ENCODE measurements at places on chromosomes 3 and 15.

DNA sequence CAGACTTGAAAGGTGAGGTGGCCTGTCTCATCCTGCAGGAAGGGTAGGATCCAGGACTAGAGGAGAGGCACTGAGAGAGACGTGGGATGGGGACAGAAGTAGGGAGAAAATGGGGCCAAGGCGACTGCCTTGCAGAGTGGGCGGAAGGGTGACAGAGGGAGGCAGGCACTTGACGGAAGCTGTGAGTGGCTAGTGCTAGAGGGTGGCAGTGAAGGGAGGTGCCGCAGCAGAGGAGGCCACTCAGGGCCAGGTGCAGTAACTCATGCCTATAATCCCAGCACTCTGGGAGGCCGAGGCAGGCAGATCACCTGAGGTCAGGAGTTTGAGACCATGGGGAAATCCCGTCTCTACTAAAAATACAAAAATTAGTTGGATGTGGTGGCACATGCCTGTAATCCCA, 7.3 kb downstream of the CCDC33 start:
- no peaks in the 10 kb centered on the region for H3K4me1 ChIP-seq
- no peak overlapping the region for H3K27ac ChIP-seq
- no peaks in the 10 kb centered on the region for H3K36me3 ChIP-seq
- H3K27me3 ChIP-seq: peaks cover 4% of the 10 kb centered on the region

- H3K27me3 ChIP-seq: no peaks in the 10 kb centered on the region
- no peak for DNase-seq
- peaks cover 49% of the 10 kb centered on the region for H3K36me3 ChIP-seq
- no peaks in the 10 kb centered on the region for H3K4me1 ChIP-seq
- no peak overlapping the region for H3K27ac ChIP-seq
Observed at GRCh38 chr15:64687172-64687571, 88.2 kb downstream of the RBPMS2 start.

- peak within 1 kb of the TSS; percentile 89 for H3K27ac ChIP-seq
- peaks cover 37% of the 10 kb centered on the region for H3K4me1 ChIP-seq
- H3K4me3 ChIP-seq: peak within 1 kb of the TSS; percentile 97
Observed at GRCh38 chr3:38138349-38139190, at the start of gene MYD88. Gene MYD88, plus strand, starts transcription at chr3:38138661. Its CDS starts 40 bp downstream, at chr3:38138701.

DNA sequence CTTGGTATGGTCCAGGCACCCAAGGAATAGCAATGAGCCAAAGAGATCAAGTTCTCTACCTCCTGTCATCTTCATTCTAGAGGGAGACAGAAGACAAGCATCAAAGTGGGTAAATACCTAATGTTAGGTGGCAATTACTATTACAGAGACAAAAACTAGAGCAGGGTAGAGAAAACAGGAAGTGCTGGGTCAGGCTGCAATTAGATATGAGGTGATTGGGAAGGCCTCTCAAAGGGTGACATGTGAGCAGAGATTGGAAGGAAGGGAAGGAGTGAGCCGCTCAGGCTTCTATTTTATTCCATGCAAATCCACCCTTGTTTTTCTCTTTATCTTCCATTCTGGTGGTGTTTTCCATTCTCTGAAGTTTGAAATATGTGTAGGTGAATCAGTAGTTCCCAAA, 37.4 kb downstream of the EBLN2 start:
- no peak overlapping the region for H3K4me3 ChIP-seq
- H3K4me1 ChIP-seq: no peaks in the 10 kb centered on the region
- no peaks in the 10 kb centered on the region for H3K27me3 ChIP-seq
- no peak for DNase-seq
- no peaks in the 10 kb centered on the region for H3K36me3 ChIP-seq

- H3K4me1 ChIP-seq: no peaks in the 10 kb centered on the region
- H3K27me3 ChIP-seq: no peaks in the 10 kb centered on the region
- DNase-seq: no peak
- no peaks in the 10 kb centered on the region for H3K36me3 ChIP-seq
Observed at GRCh38 chr3:100537646-100538338, 45.4 kb downstream of the TMEM45A start.

- H3K36me3 ChIP-seq: no peaks in the 10 kb centered on the region
- no peaks in the 10 kb centered on the region for H3K4me1 ChIP-seq
- H3K27ac ChIP-seq: no peak overlapping the region
- no peak for DNase-seq
Observed at GRCh38 chr3:11447584-11448200, 175.5 kb downstream of the ATG7 start.

DNA sequence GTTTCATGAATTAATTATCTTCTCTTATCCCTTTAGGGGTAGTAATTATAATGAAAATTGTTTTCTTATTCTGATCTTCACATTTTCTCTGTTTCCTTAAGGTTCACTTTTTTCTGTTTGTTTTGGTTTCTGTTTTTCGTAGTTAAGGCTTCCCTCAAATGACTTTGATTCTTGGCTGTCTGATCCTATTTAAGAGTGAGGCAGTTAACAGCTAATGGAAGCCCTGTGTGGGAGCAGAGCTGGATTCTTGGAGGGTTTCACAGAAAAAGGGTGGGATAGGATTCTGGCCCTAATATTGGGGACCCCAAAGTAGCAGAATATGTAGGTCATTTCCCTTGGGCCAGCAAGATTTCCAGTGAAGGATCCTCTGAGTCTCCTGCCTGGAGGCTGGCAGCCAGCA, 6.8 kb upstream of the AMOTL2 start:
- H3K36me3 ChIP-seq: no peaks in the 10 kb centered on the region
- no peak overlapping the region for H3K4me3 ChIP-seq
- no peaks in the 10 kb centered on the region for H3K4me1 ChIP-seq
- peaks cover 8% of the 10 kb centered on the region for H3K27me3 ChIP-seq
- H3K27ac ChIP-seq: no peak overlapping the region

DNA sequence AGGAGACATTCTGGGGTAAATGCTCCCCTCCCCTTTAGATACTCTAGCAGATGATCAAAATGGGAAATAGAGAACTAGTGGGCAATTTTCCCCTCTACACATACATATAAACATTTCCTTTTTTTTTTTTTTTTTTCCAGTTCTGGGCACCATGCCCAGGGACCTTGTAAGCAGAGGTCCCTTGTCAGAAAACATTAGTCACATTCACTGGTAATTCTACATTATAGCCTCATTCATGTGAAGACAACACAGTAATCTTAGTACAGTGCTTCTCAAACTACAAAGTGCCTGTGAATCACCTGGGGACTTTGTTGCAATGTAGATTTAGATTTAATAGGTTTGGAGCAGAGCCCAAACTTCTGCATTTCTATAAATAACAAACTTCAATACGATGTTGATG, 60.1 kb upstream of the ACTC1 start:
- peaks cover 6% of the 10 kb centered on the region for H3K36me3 ChIP-seq
- no peaks in the 10 kb centered on the region for H3K4me1 ChIP-seq
- DNase-seq: no peak
- H3K27me3 ChIP-seq: no peaks in the 10 kb centered on the region

GRCh38 chr15:101355678-101356464, 60.8 kb upstream of the SNRPA1 start:
- no peak for DNase-seq
- no peaks in the 10 kb centered on the region for H3K27me3 ChIP-seq
- no peaks in the 10 kb centered on the region for H3K4me1 ChIP-seq
- no peak overlapping the region for H3K4me3 ChIP-seq

GRCh38 chr15:66655997-66656396, 46.0 kb upstream of the SMAD6 start:
- no peaks in the 10 kb centered on the region for H3K27me3 ChIP-seq
- no peak overlapping the region for H3K4me3 ChIP-seq
- no peaks in the 10 kb centered on the region for H3K36me3 ChIP-seq
- peaks cover 4% of the 10 kb centered on the region for H3K4me1 ChIP-seq

GRCh38 chr15:62902821-62903220, 139.7 kb upstream of the TPM1 start:
- no peak for DNase-seq
- H3K4me1 ChIP-seq: no peaks in the 10 kb centered on the region

GRCh38 chr3:187536185-187536584, 134.0 kb downstream of the SST start:
- no peaks in the 10 kb centered on the region for H3K36me3 ChIP-seq
- H3K27me3 ChIP-seq: no peaks in the 10 kb centered on the region
- no peaks in the 10 kb centered on the region for H3K4me1 ChIP-seq
- no peak overlapping the region for H3K27ac ChIP-seq
- no peak overlapping the region for H3K4me3 ChIP-seq
- DNase-seq: no peak

GRCh38 chr3:112132975-112133448, at the start of gene GCSAM:
Gene GCSAM, minus strand, starts transcription at chr3:112133248. Its CDS starts 128 bp downstream, at chr3:112133120.
- DNase-seq: peak; percentile 13
- no peaks in the 10 kb centered on the region for H3K27me3 ChIP-seq
- peaks cover 70% of the 10 kb centered on the region for H3K4me1 ChIP-seq
- H3K4me3 ChIP-seq: peak within 1 kb of the TSS; percentile 78
- H3K36me3 ChIP-seq: no peaks in the 10 kb centered on the region

DNA sequence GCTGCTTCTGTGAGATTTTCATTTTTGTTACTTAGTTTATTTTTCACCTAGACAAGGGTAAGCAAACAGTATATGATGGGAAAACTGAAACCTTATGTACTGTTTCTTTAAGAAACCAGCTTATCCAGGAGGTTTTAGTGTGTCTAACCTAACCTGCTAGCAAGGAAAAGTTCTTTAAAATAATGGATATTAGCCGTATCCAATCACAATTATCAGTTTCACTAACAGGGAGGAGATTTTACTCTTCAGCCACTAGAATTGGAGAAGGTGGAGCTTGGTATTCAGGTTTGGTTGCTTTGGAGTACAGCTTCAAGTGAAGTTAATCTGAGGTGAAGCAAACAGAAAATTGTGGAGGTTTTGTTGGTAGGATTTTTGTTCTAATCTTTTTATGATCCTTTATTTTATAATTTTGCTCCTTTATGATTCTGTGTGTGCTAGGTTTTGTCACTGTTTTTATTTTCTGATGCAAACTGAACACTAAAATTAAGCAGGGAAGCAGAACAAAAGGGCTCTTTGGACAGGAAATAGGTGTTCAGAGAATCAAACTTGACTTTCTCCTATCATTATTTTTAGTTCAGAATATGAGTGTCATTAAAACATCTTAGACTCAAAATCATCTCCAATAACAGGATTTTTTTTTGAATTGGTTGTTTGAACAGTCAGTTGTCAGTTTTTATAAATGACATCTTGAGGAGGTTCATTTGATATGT, 13.0 kb downstream of the ZFAND6 start:
- peak; percentile 43 for DNase-seq
- H3K27me3 ChIP-seq: no peaks in the 10 kb centered on the region
- H3K36me3 ChIP-seq: no peaks in the 10 kb centered on the region
- peak overlapping the region; percentile 46 for H3K4me3 ChIP-seq
- H3K4me1 ChIP-seq: peaks cover 33% of the 10 kb centered on the region

- DNase-seq: no peak
- no peaks in the 10 kb centered on the region for H3K27me3 ChIP-seq
- no peak overlapping the region for H3K4me3 ChIP-seq
- no peaks in the 10 kb centered on the region for H3K4me1 ChIP-seq
- no peak overlapping the region for H3K27ac ChIP-seq
Observed at GRCh38 chr3:179719048-179719734, 66.4 kb downstream of the USP13 start.

DNA sequence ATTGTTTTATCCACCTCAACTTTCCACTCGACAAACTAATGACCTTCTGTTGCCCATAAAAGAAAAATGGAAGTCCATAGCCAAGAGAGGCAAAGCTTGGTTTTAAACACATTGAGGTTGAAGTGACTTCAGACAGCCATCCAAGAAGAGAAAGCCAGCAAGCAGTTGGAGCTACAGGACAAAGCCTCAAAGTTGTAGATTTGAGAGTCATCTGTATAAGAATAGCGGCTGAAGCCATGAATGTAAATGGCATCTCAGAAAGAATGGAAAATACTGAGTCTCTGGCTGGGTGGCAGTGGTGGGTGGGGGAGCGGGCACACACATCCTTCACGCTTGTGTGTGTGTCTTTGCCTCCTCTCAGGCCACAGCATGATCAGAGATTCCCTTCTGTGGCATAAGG, 124.1 kb upstream of the CHRM5 start:
- H3K27me3 ChIP-seq: no peaks in the 10 kb centered on the region
- no peak for DNase-seq
- no peaks in the 10 kb centered on the region for H3K4me1 ChIP-seq

GRCh38 chr3:177771780-177772179, 574.5 kb upstream of the TBL1XR1 start:
- H3K36me3 ChIP-seq: no peaks in the 10 kb centered on the region
- H3K4me1 ChIP-seq: no peaks in the 10 kb centered on the region
- no peak for DNase-seq
- no peak overlapping the region for H3K4me3 ChIP-seq
- no peak overlapping the region for H3K27ac ChIP-seq
